Stimulated activated CD8-positive, alpha-beta memory T cell treated with anti-CD3 and anti-CD28 coated beads, Interleukin-2, amount 100 ng/mL, for 1 hour (primary cell): ENCODE measurements at places on chromosomes 13 and 19.

GRCh38 chr13:111006506-111007031, 91.7 kb upstream of the ANKRD10 start:
- DNase-seq: no peak

GRCh38 chr19:21750586-21751128, 16.7 kb downstream of the ZNF100 start:
- no peak for DNase-seq

DNA sequence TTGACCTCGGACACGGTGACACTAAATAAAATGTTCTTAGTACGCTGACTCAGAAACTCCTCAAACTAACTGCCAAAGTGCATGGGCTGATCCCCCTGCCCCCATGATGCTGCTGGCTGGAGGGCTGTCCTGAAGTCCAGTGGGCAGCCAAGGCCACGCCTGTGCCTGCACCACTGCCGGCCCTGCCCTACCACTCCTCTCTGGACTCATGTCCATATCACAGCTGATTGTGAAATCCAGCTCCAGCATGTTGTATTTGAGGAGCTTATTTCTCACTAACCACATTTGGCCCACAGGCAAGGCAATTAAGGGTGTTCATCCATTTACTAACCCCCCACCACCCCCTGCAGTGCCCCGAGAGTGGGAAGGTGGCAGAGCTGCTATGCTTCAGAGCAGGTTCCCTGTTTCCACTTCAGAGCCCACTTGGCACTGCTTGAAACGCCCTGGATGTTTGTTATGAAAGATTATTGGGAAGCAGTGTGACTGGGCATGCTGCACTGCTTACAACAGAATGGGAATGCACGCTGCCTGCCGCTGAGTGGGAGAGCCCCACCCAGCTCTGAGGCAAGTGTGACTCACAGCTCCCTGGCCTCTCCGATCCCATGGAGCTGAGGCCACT, 114.0 kb downstream of the UQCRFS1 start:
- DNase-seq: no peak

DNA sequence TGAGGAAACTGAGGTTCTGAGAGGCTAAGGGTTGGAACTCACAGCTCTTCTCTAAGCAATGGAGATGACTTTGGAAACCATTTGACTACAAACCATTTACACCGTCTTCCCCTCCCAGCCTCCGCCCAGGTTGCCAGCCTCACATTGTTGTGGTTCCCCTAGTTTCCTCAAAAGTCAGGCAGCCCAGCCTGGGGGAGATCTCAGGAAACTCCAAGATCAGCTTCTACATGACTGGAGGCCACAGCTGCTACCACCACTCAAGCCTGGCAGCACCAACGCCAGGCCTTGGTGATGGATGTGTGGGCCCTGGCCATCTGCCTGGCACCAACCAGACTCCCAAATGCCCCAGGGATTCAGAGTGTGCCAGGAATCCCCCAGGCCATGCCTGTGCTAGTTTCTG, 207.9 kb downstream of the TSHZ3 start:
- DNase-seq: no peak

- DNase-seq: no peak
Measured at GRCh38 chr19:5984600-5984999, 6.7 kb upstream of the RANBP3 start.

DNA sequence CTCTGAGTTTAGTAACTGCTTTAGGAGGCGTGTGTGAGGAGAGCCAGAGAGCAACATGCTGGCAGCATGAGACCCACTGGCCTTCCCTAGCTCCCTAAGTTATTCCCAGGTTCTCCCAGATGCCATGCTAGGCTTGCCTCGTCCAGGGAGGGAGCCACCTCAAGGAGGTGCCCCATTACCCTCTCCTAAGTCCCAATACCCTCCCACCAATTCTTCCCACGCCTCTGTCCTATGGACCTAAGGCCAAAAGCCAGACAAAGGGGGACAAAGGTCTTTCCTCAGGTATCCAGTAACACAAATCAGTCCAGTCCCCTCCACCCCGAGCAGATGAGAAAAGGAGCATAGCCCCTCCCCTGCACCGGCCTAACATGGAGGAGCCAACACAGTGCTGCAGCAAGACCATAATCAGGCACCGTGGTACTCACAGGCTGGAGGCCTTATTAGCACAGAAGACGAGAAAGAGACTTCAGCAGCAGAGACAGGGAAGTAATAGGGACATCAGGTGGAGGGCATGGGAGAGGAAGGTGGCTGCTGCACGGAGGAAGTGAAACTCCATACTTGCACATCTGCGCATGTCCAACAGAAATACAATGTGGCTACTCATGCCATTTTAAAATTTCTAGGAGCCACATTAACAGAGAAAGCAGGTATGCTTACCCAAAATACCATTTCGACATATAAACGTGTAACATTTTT, 46.3 kb downstream of the BRD4 start:
- DNase-seq: no peak

GRCh38 chr13:34886987-34887386, 55.1 kb upstream of the NBEA start:
- DNase-seq: no peak

GRCh38 chr19:28744014-28744413, 468.9 kb downstream of the UQCRFS1 start:
- DNase-seq: no peak

GRCh38 chr19:35939307-35940077, 3.3 kb downstream of the LRFN3 start:
- DNase-seq: no peak

GRCh38 chr19:51367255-51367564, 1.0 kb upstream of the ETFB start:
- DNase-seq: no peak

GRCh38 chr19:42558450-42559150, 30.3 kb upstream of the CEACAM1 start:
- DNase-seq: no peak

DNA sequence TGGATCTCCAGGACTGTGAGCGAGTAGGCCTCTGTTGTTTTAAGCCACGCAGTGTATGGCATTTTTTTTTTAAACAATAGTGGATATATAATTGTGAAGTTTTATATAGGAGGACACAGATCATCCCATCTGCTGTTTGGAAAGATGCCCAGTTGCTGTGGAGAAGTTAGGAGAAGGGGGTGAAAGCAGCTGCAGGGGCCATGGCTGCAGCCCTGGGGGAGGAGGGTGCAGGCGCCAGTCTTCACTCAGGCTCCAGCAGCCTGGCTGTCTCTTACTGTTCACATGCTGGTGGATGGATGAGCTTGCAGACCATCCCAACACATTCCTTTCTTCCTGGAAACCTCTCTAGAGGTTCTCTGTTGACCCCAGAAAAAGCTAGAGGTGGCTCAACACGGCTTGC, 242.3 kb downstream of the TEX29 start:
- no peak for DNase-seq

GRCh38 chr19:42288387-42288786, 13.5 kb upstream of the PRR19 start:
- DNase-seq: no peak

- no peak for DNase-seq
Measured at GRCh38 chr19:58128041-58128685, 22.4 kb downstream of the ZNF329 start.

DNA sequence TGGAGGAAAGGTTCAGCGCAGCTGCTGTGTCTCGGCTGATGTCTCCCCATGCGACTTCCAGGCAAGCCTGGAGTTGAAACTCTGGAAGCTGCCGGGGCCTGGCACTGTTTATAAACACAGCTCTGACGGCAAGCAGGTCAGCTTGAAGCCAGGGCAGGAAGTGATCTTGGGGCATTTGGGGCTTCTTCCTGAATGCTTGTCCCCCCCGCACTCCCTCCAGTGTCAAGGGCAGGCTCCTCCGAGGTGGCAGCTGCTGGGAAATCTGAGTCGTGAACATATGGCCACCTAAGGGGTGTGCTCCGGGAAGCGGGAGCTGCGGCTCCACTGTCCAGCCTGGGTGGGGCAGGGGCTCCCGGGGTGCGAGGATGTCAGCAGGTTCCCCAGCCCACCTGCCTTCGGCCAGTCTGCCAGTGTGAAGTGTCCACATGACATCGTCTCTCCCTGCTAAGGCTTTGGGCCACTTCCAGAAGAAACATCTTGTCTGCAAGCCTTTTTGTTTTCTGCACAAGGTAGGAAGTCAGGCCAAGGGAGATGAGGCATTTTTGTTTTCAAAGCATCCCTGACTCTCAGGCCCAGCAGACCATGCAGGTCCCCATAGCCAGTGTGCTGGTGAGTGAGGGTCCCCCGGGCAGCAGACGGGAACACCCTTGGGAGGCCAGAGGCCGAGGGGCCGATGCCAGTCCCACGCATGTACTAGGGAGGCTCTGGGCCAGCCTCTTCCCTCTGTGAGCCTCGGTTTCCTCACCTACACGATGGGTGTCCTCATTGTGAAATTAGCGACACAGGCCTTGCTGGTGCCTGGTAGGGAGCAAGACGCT, 2.7 kb downstream of the PIAS4 start:
- DNase-seq: no peak

DNA sequence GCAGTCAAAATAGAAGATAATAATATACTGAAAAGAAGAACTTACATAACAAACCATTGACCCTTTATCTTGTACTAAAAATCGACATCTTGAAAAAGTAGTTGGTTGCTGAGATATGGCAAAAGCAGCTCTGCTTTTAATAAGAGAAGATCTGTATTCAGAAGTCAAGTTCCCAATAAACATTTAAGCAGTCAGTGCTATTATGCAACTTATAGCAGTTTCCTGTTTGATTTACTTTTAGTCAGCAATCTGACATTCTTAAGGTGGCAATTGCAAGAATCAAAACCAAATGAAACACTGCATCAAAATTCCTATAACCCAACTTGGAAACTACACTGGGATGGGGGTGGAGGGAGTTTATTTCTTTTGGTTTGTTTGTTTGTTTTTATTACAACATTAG, 165.5 kb downstream of the TBC1D4 start:
- DNase-seq: no peak

GRCh38 chr13:42671502-42671901, 97.5 kb downstream of the TNFSF11 start:
- DNase-seq: no peak

DNA sequence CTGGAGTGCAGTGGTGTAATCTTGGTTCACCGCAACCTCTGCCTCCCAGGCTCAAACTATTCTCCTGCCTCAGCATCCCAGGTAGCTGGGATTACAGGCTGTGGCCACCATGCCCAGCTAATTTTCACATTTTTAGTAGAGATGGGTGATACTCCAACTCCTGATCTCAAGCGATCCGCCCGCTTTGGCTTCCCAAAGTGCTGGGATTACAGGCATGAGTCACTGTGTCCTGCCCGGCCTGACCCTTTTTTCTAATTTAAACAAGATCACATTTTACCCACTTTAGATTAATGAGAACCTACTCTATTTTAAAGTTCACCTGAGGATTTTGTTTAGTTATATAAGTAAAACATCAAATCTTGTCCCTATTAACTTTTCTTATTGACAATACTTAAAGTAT, 91.8 kb upstream of the POSTN start:
- DNase-seq: no peak

DNA sequence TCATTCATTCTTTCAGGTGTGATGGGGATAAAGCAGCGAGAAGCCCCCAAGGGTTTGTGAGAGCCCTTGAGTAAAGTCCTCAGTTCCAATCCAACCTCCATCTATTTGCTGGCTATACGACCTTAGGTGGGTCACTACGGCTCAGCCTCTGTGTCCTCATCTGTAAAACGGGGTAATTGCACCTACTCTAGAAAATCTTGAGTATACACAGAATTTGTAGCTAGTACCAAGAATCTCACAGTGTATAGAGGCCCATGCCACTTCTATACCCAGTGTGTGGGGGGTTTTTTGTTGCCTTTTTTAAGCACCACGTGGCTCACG, 406 bp upstream of the DNMT1 start:
- DNase-seq: no peak

GRCh38 chr19:30861919-30862318, 487.3 kb downstream of the TSHZ3 start:
- no peak for DNase-seq

DNA sequence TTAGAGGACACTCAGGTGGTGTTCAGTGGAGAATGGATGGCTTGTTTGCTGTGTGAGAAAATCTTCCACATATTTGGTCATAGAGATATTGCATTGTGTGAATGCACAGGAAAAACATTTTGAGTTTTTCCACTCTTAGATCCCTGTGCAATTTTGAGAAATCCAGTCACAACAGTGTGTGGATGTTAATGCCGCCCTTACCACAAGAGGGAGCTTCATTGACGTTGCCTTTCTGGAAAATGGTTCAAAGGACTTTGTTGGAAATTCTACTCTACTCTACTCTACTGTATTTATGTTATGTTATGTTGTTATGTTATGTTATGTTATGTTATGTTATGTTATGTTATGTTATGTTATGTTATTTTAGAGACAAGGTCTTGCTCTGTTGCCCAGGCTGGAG, 13.4 kb downstream of the ZNF20 start:
- no peak for DNase-seq

- DNase-seq: no peak
Measured at GRCh38 chr19:17751912-17752273, 616 bp downstream of the FCHO1 start.

DNA sequence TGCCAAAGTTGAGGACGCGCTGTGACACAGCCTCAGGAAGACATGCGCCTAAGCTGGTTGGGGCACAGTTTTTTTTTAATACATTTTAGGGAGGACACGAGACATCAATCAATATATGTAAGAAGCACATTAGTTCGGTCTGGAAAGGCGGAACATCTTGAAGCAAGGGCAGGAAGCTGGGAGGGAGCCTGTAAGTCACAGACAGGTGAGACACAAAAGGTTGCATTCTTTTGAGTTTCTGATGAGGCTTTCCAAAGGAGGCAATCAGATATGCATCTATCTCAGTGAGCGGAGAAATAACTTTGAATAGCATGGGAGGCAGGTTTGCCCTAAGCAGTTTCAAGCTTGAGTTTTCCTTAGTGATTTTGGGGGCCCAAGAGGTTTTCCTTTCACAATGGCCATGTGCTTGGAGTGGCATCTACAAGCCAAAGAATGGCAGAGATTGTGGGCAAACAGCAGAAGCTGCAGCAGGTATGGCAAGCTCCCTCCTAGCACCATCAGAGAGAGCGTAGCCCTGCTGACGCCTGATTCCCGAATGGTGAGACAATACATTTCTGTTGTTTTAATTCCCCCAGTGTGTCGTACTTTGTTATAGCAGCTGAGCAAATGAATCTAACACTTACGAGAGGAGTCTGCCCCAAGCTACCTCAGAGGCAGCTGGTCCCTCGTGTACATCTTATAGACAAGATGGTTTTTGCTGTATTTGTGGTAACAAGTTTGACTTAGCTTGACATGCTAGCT, 99.5 kb upstream of the TMTC4 start:
- DNase-seq: no peak

DNA sequence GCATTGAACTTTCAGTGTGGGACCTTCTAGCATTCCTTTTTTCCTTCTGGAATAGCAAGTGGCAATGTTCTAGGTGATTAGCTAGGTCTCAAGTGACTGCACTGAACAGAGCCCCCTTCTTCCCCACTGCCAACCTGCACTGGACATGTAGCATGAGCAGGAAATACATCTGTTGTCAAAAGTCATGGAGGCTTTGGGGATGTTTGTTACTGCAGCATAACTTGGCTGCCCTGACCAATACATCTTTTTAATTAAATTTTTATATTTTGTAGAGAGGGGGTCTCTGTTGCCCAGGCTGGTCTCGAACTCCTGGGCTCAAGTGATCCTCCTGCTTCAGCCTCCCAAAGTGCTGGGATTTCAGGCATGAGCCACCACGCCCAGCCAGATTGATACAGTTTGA, 163.6 kb downstream of the CACNA1A start:
- no peak for DNase-seq
